ENCODE measurements at places on chromosomes 4 and X.
A peak's percentile ranks its signal among the peaks of the same experiment; 100 is the strongest.

- DNase-seq, result no peak
Observed at GRCh38 chr4:82172186-82172585, 201.6 kb downstream of the HNRNPD start.

GRCh38 chrX:9566150-9566621 is 101.3 kb downstream of the TBL1X start:
- DNase-seq, result peak; percentile 8

GRCh38 chr4:77263247-77263646 is 106.2 kb downstream of the CCNG2 start:
- no peak for DNase-seq

DNA sequence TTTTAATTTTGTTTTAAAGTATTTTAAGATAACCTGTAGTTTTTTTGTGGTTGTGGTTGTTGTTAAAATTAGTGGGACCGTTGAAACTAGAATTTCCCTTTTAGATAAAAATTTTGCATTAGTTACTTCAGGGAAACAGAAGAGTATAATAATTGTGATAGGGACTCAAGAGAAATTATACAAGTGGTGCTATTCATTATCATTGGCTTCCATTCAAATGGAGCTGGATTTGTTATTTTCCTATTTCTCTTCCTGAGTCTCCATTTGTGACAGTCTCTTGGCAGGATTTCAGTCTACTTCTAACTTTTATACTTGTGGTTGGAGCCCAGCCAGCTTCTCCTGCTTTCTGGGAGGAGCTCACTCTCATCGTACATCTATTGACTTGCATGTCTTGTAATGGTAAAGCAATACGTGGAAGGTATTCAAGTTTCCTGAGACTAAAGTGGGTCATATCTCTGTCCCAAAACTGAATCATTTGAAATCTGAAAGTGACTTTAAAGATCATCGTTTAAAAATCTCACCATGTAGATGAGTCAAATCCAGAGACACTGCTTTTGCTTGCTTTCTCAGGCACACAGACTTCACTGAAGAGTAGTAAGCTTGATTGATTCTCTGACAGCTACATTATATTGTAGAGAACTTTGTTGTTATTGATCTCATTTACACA is 155.8 kb downstream of the RPA4 start:
- peak; percentile 40 for DNase-seq
